AG09319 (cell line): ENCODE measurements at places on chromosomes 3 and 15.

DNA sequence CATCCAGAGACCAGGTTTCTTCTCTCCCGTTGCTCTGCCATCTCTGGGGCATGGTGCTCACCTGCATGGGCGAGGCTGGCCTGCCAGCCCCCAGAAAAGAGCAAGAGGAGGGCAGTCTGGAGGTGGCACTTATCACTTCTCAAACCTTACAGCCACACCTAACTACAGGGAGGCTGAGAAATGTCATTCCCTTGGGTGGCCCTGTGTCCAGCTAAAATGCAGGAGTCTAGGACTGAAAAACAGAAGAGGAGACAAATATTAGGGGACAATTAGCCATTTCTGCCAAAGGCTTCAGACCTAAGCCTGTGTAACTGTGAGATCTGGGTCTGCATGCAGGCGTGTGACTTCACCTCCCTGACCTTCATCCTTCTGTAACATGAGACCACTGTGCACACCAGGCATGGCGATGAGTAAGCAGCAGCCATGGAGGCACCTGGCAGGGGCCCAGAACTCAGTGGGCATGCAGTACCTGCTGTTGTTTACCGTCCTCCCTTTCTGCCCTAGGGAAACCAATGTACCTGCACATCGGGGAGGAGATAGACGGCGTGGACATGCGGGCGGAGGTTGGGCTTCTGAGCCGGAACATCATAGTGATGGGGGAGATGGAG lies 83.4 kb downstream of the MESD start:
- no peak for DNase-seq

DNA sequence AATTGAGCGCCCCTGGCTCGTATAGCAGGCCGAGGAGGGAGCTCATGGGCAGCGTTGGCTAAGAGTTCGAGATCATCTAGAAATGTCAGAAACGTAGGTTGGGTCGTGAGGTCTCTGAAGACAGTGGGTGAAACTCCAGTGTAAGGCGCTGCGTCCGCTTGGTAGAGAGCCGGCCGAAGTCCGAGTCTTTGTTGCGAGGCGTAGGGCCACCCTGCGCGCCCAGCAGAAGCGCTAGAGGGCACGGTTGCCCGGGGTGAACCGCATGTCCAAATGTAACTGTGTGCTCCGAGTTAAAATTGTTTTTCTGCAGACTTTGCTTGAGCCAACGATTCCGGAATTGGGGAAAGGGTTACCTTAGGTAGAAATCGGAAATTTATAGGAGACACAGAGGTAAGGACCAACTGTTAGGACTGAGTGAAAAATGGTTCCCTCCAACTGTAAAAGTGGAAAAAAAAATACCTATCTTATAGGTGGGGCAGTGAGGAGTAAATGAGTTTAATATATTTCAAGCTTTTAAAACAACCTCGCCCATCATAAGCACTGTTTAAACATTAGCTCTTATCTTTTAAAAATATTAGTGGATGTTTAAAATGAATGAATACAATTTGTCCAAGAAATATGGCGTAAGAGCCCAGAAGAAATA lies 993 bp upstream of the SIAH2 start:
- DNase-seq = no peak

DNA sequence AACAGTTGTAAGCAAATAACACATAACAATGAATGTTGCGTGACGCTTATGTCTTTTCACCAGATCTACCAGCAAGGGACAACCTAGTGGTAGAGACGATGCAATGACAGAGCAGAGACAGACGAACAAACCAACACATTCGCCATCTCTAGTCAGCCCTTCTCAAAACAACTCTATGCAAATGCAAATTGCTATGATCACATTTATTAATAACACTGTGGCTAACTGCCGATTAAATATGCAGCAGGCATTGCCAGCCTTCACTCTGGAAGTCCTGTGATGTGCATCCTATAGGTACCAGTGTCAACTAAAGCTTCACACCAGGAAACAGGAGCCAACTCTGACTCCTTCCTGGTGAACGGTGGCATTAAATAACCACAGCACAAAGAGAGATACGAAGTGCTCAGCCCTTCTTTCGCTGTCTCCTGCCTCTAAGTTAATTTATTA lies 94.2 kb downstream of the FOXP1 start:
- DNase-seq = no peak

DNA sequence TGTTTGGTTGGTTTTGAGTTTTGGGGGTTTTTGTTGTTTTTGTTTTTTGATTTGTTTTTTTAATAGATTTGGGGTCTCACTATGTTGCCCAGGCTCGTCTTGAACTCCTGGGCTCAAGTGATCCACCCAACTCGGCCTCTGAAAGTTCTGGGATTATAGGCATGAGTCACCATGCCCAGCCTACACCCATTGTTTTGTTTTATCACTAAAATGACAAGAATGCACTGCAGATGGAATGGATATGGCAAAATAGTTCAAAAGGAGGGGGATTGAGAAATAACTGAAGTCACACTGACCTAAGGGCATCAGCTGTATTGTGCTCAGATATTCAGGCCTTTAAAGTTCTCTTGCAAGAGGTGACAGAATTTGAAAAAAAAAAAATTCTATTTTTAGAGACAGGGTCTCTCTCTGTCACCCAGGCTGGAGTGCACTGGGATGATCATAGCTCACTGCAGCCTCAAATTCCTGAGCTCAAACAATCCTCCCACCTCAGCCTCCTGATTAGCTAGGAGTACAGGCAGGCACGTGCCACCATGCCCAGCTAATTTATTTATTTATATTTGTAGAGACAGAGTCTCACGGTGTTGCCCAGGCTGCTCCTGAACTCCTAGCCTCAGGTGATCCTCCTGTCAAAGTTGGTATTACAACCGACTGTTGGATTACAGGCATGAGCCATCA lies 4.4 kb upstream of the RASA2 start:
- DNase-seq = peak; percentile 61

DNA sequence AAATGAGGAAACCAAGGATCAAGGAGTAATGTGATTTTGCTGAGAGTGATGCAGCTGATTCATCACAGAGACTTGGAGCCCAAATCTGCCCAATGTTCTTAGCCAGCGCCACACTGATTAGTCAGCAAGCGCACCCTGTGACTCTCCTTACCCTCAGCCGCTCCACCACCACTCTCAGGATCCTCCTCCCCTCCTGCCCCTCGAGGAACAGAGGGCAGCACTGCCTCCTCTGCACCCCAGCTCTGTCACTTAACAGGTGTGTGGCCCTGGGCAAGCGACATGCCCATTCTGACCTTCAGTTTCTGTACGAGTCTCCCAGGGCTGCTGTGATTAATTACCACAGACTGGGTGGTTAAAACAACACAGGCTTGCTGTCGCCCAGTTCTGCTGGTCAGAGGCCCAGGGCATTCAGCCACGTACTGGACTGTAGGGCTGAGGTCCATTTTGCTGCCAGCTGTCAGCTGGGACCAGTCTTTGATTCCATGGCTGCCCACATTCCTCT lies 36.1 kb upstream of the HRH1 start:
- DNase-seq = no peak

DNA sequence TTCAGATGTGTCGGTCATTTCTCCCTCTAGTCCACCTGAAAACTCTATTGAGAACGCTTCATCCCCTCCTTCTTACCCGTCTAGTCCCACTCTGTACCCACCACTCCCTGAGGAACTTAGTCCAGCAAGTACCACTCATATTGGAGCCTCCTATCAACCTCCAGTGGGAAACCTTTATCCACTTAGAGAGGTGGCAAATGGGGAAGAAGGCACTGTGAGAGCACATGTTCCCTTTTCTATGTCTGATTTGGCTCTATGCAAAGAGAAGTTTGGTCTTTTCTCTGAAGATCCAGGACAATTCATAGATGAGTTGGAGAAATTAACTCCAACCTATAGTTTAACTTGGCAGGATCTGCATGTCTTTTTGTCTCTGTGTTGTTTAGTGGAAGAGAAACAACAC lies 17.0 kb upstream of the RPN1 start:
- no peak for DNase-seq

DNA sequence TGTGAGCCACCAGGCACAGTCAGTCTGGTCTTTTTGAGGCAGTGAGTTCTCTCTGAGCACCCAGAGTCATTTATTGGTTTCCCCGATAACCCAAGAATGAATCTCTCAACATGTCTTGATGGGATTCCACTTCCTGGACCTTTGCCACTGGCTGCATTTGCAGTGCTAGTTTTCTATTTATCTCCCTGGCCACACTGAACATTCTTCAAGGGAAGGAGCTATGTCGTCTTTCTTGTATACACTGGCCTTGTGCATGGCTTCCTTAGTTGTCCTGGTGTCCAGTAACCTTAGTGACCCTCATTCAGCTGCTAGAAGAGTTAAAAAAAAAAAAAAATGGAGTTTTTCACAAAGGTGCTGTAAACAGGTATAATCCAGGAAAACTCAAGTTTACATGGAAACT lies 64.9 kb upstream of the CMTM7 start:
- no peak for DNase-seq

GRCh38 chr3:144413068-144413467 lies 441.4 kb downstream of the DIPK2A start:
- no peak for DNase-seq

DNA sequence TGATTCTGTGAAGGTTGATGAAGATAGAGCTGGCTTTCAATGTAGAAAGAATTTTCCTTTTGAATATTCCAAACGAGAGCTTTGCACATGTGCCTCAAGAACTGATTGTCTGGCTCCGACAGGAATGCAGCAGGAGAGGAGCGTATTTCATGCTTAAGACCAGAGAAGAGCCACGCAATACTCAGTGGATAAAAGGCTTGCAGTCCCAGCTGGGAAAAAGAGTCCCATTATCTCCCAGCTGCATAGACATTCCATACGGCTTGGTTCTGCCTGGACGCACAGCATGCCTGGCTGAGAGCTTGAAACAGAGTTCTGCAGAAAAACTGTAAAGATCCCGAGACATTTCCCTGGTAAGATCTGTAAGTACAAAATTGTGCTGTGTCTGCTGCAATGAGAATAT lies at the start of gene CNTN6:
CNTN6 (plus strand) TSS at position 254 of the 400 bp plus-strand sequence. CDS start 54,985 bp downstream, outside the sequence.
- DNase-seq = no peak

DNA sequence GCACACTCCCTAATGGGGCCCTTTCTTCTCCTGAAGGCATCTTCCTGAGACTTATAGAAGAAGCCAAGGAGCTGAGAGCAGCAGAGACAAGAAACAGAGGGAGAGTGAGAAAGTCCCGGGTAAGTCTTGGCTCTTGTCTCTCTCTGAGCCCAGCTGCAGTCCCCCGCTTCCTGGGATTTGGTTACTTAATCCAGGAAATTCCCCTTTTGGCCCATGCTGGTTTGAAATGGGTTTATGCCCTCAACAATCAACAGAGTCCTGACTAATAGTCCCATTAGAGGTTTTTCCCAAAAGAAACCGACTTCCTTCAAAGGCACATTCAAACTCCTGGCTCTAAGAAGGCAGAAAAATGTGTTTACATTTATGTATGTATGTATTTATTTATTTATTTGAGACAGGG lies 22.0 kb downstream of the TMEM158 start:
- no peak for DNase-seq

DNA sequence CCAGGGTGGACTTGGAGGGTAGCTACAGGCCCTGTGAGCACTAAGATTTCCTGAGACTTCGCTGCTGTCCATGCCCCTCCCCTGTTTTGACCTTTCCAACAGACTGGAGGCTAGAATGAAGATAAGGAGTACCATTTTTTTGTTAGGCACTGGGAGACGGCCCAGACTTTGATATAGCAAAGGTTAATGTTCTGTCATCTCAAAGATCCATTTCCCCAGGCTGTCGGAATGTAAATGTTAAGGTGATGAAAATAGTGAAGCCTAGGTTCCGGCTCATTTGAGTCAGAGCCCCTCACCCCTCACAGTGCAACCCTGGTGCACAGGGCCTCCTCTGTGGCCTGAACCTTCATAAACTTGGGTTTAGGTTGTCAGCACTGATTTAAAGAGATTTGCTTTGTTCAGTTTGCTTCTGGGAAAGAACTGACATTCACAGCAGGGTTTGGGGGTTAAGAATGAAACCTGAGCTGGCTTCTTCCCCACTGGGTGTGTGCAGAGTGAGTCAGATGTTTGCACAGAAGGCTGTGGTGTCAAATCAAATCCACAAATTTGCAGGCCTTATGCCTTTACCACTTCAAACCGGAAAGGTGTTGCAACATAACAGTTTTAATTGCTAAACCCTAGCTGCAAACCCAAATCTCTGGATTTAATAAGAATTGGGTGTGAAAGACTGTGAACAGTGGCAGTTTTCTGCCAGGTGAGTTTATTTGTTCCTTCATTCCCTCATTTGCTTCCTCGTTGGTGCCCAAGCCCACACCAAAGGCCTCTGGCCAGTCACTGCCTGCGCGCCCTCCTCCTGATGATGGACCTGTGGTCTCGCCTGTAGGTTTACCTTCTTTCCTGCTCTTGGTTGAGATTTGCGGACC lies 20.6 kb upstream of the KCTD6 start:
- peak; percentile 57 for DNase-seq

- no peak for DNase-seq
Measured at GRCh38 chr3:175207361-175207760, 348.2 kb downstream of the NAALADL2 start.

DNA sequence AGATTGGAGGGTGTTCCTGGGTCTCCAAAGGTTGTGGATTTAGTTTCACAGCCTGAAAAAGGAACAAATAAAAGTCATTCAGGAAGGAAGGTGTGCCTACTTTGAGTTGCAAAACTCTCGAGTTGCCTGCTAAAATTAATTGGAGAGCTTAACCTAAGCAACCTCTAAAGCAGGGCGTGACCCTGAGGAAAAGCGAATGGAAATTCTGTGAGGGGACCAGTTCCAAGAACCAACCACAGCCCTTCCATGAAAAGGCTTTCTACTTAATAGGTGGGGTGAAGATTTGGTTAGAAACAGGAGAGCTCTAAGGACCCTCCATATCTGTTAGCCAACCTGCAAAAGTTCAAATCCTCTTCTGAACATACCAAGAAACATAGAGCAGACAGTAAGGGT lies 1.5 kb downstream of the CD80 start:
- DNase-seq = no peak

DNA sequence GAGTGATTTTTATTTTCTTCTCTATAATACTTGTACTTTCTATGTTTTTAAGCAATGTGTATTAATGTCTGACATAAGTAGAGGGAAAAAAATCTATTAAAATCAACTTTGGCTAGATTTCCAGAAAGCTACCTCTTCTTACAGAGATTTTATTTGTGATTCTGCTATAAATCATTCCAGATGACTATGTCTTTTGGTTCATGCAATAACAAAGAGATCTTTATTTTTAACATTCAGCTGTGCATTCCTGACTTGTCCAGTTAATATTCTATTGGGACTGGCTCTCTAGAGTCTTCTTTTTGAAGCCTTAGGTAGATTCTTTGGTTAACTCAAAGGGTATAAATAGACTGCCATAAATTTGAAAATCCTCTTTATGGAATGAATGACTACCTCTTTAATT lies 74.3 kb upstream of the ARPP21 start:
- DNase-seq = no peak

- DNase-seq = no peak
Measured at GRCh38 chr3:46853441-46854415, 9.5 kb downstream of the MYL3 start.

DNA sequence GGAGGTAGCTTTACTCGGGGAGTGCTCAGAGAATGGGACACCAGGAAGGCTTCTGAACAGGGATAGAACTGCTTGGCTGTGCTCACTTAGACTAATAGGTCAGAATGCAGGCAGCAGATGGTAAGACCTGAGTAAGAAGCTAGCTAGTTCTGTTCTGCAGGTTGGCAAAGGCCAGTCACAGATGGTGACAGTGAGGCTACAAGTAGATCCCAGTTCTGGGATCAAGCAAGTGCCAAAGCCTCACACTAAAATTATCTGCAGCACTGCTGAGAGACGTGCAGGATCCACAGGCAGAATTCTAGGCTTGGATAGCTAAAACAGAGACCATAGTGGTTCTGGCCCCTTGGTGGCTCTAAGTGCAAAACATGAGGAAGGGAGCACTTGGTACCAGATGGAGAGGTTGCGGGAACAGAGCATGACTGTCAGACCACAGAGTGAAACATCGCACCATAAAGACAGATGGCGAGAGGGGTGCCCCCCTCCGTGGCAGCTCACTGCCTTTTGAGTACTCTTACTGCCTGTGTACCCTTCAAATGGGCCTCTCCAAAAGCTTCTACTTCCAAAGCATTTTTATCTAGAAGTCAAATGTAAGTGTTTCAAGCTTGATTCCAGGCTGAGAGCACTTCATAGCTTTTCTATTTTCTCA lies 3.6 kb upstream of the GLCE start:
- no peak for DNase-seq
